ENCODE measurements at places on chromosomes 12 and 14.

DNA sequence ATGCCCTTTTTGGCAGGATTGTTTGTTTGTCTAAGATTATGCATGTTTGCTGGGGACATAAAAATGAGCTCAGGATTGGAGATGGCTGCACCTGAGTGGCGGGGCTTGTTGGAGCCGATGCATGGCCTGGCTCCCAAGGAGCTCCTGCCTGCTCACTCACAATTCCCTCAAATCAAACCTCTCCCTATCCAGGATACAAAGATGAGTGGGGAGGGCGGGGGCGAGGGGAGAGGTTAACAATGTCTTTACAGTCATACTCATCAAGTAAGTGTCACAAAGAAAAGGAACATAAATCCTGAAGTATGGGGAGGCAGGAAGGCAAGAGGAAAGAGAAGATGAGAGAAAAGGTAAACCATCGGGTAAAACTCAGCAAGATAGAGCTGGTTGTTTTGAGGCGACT, 104.0 kb upstream of the COCH start:
- DNase-seq: no peak

DNA sequence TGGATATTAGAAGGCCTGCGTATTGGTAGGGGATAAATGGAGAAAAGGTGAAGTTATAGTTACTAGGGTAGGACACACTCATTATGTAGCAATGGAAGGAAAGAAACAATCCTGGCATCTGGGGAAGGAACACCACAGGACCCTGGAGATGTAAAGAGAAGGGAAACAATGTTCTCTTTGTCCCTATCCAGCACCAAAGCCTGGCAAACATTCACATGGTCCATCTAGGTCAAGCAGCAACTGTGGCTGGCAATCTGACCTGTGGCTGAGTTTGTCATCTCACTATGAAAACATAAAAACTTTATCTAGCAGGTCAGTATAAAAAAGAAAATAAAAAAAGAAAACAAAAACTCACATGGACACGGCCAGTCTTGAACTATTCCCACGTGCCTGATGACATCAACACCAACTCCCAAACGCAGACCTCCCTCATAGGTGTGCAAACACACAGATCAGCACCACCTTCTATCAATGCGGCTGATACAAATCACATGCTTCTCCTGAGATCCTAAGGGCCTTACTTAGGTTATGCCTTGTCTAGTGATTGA, 2.6 kb downstream of the POMT2 start:
- no peak for DNase-seq

- DNase-seq: no peak
Measured at GRCh38 chr14:43591776-43592175, 915.3 kb downstream of the FSCB start.

- DNase-seq: no peak
Measured at GRCh38 chr12:6321905-6322304, 11.4 kb downstream of the PLEKHG6 start.
